ENCODE measurements at places on chromosomes 5 and 9.

GRCh38 chr9:5510989-5511388 is 658 bp downstream of the PDCD1LG2 start:
- DNase-seq = no peak

DNA sequence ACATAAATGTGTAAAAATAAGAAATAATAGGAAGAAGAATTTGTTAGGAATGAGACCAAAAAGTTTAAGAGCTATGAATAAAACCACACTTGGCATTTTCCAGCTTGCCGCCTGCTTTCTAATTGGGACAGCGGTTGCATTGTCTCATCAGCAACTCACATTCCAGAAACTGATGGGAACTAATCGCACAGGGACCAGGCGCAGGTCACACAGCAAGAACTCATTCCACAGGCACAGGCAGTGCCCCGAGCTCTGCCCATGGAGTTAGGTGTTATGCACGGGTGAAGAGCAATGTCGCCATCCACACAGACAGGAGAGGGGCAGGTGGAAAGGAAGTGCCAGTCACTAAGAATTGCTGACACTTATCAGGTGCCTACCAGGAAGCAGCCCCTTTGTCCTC is 279.9 kb downstream of the NSG2 start:
- DNase-seq = no peak

DNA sequence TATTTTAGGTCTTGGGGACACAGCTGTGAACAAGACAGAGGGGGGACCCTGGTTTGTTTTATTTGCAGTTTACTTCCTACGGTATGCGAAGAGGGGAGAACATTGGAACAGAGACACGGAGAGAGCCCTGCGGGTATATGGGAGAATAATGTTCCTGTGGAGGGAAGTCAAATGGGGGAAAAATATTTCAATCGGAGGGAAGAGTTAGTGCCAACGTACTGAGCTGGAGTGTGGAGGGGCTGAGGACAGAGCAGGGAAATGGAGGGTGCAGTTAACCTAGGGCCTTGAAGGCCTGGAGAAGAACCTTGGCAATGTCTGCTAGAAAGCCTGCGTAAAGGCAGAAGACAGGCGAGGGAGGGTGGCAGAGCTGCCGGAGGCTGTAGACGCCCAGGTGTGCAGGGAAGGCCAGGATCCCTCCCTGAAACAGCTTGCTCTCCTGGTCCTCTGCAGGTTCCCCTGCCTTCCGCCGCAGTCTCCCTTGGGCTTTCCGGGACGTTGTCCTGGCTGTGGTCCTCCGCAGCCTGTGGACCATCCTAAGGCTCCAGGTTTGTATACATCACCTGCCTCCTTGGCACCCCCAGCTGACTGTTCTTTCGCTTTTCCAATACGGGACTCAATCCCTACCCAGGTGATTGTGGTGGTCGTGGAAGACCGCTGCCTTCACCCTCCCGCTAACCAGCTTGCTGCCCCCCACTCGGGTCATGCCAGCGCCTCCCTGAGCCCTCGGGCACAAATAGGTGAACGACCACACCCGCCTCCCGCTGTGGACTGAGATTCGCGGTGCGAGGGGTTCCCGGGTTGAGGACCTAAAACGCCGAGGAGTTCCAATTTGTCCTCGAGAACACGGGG is 1.9 kb upstream of the RACK1 start:
- no peak for DNase-seq

DNA sequence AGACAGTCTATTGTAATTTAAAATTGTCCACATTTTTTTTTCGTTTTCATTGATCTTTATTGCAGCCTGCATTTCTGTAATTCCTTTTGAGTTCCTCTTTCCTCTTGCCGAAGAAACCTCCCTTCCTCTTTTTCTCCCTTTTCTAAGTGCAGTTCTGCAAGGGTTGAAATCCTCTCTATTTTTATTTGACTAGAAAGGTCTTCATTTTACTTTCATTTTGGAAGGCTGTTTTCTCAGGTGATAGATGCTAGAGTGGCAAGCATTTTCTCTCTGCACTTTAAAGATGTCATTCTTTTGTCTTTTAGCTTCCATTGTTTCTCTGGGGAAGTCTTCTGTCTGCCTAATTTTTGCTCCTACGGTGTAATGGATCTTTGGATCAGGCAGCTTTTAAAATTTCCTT is 248.5 kb downstream of the SMARCA2 start:
- DNase-seq = no peak

DNA sequence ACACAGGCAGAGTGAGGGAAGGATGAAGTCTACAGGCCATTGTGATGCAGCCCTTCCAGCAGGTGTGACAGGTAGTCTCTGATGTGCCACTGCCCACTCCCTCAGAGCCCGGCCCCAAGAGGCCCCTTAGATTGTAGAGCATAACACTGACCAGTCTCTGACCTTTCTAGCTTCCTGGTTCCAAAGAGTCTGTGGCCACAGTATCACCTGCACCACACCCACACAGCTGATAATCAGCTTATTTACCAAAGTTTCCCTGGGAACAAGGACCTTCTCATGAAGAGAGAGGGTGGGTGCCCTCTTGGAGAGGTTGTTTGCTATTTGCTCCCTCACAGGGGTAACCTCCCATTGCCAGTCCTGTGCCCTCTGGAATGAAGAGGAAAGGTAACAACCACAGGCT is 11.0 kb upstream of the ACER2 start:
- DNase-seq = no peak

GRCh38 chr9:123027517-123027916 is 6.0 kb upstream of the GPR21 start:
- DNase-seq = no peak

GRCh38 chr5:100877274-100877673 is 25.8 kb downstream of the ST8SIA4 start:
- no peak for DNase-seq

GRCh38 chr5:131959906-131960305 is 14.4 kb upstream of the MEIKIN start:
- DNase-seq = no peak

DNA sequence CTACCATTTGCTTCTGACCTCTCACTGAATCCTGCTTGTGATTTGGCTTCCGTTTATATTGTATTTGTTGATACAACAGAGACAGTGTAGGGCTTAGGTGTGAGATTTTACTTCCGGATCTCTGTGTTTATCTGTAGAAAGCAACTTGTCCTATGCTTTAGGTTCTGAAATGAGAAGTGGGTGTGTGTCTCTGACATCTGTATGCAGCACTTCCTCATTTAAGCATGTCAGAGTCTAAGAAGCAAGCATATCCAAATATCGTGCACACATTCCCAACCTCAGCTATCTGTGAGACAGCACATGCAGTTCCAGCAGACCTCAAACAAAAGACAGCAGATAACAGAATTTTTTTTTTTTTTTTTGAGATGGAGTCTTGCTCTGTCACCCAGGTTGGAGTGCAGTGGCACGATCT is 16.3 kb downstream of the KLF9 start:
- DNase-seq = peak; percentile 98

DNA sequence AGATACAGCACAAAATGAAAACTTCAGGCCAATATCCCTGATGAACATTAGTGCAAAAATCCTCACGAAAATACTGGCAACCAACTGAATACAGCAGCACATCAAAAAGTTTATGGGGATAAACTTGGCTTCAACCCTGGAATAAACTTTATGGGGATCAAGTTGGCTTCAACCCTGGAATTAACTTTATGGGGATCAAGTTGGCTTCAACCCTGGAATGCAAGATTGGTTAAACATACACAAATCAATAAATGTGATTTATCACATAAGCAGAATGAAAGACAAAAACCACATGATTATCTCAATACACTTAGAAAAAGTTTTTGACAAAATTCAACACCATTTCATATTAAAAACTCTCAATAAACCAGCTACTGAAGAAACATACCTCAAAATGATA is 213.7 kb upstream of the DMRTA1 start:
- DNase-seq = no peak

- DNase-seq = no peak
Observed at GRCh38 chr5:89351975-89352374, 469.0 kb upstream of the MEF2C start.

DNA sequence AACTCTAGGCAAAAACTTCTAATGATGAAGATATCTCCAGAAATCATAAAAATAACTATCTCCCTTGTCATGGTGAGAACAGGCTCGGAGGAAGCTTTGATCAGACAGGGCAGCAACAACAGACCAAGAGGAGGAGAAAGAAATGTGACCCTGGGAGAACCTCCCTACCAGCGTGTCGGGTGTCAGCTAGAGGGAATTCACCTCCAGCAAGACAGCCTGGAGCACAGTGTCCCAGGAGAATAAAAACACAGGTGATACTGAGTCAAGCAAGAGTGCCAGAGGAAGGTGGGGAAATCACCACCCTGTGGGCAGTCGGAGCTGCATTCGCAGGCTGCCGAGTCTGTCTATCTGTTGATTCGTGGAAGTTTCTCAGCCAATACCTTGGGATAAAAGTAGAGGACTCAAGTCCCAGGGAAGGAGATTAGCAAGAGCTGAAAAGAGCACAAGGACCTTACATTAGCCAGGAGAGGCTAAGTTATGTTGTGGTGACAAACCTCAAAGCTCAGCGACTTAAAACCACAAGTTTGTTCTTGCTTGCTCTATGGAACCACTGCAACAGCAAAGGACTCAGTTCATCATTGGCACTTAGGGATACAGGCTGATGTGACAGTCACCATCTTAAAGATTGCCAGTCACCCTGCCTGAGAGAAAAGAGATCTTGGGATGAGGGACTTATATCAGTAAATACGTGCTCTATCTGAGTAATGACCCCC is 598.3 kb downstream of the CCDC171 start:
- DNase-seq = no peak

- no peak for DNase-seq
Observed at GRCh38 chr9:109906766-109907382, 126.9 kb downstream of the PALM2AKAP2 start.

- DNase-seq = peak; percentile 69
Observed at GRCh38 chr9:6894135-6894534, 136.4 kb downstream of the KDM4C start.

- peak; percentile 87 for DNase-seq
Observed at GRCh38 chr5:149731617-149732323, 1.7 kb downstream of the PPARGC1B start.

- DNase-seq = no peak
Observed at GRCh38 chr5:78671609-78672008, 23.0 kb upstream of the LHFPL2 start.

GRCh38 chr5:134609232-134609851 is 23.3 kb downstream of the SAR1B start:
- no peak for DNase-seq

DNA sequence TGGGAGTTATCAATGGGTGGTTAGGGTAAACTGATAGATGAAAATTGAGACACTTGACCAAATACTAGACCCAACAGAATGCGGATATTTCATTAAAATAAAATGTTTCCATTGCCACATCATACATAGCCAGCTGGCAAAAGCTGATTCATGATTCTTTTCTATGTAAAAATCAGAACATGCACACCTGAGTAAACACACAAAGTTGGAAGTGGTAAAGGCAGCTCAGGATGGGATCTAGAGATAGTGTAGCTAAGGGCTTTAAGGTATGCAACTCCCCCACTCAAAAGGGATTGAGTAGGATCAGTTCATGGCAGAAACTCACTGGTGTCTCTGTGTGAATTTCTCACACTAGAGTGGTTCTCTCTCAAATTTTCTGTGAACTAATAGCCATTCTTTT is 541.1 kb upstream of the GRAMD2B start:
- no peak for DNase-seq

DNA sequence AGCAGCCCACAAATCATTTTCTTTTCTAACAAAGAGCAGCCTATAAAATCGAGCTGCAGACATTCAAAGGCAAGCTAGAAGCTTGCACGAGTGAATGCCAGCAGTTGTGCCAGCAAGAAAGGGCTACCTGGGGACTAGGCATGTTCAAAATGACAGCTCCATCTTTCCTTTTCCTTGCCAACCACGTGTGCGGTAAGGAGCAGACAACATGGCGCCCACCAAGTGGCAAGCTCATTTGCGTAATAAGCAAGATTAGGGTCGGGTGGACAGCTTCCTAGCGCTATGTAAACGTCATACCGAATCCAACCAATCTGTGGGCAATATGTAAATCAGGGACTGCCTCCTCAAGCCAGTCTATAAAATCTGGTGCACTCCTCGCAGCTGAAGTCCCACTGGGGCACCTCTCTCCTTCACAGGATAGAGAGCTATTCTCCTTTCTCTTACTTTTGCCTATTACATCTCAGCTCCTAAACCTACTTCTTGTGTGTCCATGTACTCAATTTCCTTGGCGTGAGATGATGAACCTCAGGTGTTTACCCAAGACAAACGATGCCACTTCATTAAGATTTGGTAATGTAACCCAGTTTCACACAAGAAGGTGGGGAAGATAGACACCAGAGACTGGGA is 22.5 kb upstream of the SPARC start:
- DNase-seq = no peak

GRCh38 chr5:52915176-52915875 is 73.8 kb upstream of the ITGA2 start:
- peak; percentile 71 for DNase-seq

GRCh38 chr5:143759396-143760130 is 52.4 kb upstream of the HMHB1 start:
- no peak for DNase-seq

DNA sequence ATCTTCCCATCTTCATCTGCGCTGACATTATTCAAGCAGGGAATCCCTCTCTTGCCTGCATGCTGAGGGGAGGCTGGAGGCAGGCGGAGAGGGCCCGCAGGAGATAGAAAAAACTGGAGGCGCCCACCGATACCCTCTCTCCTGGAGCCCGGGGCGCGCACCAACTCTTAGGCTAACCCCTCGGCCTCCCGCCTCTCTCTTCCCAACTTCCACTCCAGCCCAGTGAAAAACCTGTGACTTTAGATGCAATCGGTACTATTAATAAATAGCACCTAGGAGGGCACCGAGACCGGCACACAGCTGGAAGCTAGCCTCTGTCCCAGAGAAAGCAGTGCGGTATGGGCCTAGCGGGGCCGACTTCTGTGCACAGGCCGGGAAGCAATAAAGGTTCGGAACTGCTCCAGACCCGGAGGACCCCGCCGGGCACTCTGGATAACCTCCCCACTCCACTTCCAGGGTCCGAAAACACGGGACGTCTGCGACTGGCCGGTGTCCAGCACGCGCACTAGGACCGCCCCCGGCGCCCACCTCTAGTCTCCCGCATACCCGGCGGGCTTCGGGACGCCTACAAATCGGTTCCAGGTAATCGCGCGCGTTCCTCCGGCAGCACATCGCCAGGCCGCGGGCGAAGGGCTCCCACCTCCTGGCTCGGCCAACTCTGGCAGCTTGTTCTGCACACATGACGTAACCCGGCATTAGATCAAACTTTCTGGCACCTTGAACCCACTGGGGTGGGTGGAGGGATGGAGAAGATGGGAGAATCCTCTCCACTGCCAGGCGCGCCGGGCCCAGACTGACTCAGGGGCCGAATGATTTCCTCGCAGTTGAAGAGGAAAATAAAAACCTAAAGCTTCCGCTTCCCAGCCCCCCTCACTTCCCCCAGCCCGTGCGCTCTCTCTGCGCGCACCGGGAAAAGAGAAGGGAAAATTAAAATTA is 1.4 kb downstream of the EFNA5 start:
- DNase-seq = no peak

- DNase-seq = no peak
Observed at GRCh38 chr9:14788846-14789245, 66.3 kb upstream of the CER1 start.

GRCh38 chr9:28820741-28821140 is 1247.5 kb upstream of the C9orf72 start:
- no peak for DNase-seq

All from hematopoietic multipotent progenitor cell treated with erythropoietin and hydrocortisone succinate and interleukin-3 and kit ligand, for 8 days (in vitro differentiated cells).